Stromal cell of bone marrow (primary cell): ENCODE measurements at places on chromosomes 2 and 18.
A peak's percentile ranks its signal among the peaks of the same experiment; 100 is the strongest.

GRCh38 chr2:133107058-133107815, 437.2 kb upstream of the LYPD1 start:
- no peak for DNase-seq

DNA sequence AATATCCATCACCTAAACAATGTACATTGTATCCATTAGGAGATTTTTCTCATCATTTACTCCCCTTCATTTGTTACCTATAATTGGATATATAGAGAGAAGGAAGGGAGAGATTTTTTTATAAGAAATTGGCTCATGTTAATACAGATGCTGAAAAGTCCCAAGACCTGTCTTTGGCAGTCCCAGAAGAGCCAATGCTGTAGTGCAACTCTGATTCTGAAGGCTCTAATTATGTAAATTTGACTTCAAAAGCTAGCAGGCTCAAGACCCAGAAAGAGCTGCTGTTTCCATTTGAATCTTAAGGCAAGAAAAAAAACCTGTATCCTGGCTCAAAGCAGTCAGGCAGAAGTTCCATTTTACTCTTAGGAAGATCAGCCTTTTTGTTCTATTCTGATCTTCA, 1245.5 kb upstream of the FAM98A start:
- DNase-seq, result no peak

GRCh38 chr2:1806254-1806653, 61.9 kb upstream of the PXDN start:
- no peak for DNase-seq

- DNase-seq, result no peak
Measured at GRCh38 chr2:1970341-1970740, 226.0 kb upstream of the PXDN start.

- no peak for DNase-seq
Measured at GRCh38 chr2:63369146-63369545, 219.1 kb downstream of the WDPCP start.

- DNase-seq, result peak; percentile 23
Measured at GRCh38 chr2:88729061-88729745, 37.7 kb downstream of the RPIA start.

GRCh38 chr2:174259981-174260380, 11.6 kb upstream of the OLA1 start:
- peak; percentile 66 for DNase-seq

DNA sequence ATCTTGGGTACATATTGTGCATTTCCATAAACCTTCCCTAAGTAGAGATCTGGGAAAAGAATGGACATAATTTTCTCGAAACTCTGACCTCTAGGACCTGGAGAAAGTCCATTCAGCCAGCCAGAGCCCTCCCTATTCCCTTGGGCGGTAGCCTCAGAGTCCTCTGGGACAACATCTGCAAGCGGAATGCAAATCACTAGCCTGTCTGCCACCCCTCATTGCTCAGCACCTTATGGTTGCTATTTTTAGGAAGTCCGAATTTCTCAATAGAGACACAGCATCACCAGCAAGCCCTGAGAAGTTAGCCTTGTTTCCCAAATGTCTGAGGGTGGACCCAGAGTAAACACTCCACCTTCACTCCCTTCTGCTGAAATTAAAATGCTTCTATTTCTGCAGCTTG, 17.6 kb upstream of the CD28 start:
- peak; percentile 52 for DNase-seq

GRCh38 chr2:164146441-164146840, 410.6 kb upstream of the FIGN start:
- no peak for DNase-seq

- DNase-seq, result no peak
Measured at GRCh38 chr2:58740426-58740825, 499.3 kb upstream of the FANCL start.

- no peak for DNase-seq
Measured at GRCh38 chr18:75467281-75467795, 39.8 kb upstream of the SMIM21 start.

GRCh38 chr2:46548103-46548486, 68.7 kb downstream of the TMEM247 start:
- no peak for DNase-seq

DNA sequence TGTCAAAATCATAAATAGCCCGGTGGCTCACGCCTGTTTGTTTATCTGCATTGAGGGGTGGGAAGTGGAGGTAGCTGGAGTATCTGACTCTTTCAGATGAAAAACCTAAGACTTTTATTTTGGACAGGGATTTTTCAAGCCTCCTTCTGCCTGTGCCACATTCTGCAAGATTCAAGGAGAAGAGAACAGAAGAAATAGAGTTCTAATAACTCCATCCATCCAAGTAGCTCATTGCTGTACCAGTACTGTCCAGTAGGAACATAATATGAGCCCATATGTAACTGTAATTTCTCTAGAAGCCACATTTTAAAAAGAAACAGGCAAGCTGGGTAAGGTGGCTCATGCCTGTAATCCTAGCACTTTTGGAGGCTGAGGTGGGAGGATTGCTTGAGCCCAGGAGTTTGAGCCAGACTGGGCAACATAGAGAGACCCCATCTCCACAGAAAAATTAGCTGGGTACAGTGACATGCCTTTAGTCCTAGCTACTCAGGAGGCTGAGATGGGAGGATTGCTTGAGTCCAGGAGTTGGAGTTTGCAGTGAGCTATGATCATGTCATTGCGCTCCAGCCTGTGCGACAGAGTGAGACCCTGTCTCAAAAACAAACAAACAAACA, 35.4 kb upstream of the NT5DC4 start:
- DNase-seq, result no peak

DNA sequence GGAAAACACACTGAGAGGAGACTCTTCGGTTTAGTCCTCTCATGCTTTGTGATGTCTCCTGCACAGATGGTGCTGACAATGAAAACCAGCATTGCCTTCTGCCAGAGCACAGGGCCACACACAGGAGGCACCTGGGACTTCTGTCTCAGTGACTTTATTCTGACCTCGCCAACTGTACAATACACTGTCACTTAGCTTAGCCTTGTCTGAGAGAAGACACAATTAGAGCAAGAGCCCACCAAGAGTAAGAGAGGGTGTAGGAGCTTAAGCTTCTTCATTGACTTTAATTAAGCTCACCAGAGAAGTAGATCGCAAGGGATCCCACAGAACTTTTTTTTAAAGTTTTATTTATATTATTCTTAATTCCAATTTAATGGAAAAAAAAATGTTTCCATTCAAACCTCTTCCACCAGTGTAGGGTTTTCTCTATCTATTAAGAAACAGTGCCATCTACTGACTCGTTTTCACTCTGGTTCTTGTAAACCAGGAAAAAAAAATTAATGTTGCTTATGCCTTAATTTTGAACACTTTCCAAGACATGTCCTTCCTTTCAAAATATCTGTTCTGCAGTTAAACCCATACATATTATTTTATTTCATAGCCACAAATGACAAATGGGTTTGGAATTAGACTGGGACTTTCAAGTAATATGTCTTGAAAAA, 42.4 kb upstream of the DDX18 start:
- peak; percentile 9 for DNase-seq

GRCh38 chr2:11305958-11306357, 38.5 kb downstream of the ROCK2 start:
- peak; percentile 91 for DNase-seq

- no peak for DNase-seq
Measured at GRCh38 chr2:188379748-188380147, 88.1 kb downstream of the GULP1 start.

DNA sequence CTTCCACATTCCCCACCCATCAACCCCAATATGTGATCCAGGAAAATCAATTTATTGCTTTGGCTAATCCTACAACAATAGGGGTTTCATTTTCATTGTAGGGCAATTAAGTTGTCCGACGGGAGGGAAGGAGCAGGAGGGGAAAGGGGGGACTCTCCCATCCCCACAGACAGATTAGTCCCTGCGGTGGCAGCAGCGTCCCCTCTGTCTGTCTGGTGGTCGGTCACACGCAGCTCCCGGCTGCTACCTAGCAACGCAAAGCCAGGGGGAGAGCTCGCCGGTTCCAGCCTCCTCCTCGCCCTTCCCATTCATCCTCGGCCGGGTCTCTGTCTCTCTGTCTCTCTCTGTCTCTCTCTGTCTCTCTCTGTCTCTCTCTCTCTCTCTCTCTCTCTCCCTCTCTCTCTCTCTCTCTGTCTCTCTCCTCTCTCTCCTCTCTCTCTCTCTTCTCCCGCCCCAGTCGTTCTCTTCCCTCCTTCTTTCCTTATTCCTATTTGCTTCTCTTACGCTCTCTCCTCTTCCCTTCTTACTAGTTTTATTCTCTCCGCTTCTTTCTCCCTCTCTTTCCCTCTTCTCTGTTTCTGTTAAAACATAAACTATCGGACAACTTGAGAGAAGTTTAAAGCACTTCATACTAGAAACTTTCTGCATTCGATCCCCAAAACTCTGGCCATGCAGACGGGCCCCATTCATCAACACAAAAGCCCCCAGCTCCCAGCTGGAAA, 1.2 kb downstream of the LRP2 start:
- DNase-seq, result no peak

DNA sequence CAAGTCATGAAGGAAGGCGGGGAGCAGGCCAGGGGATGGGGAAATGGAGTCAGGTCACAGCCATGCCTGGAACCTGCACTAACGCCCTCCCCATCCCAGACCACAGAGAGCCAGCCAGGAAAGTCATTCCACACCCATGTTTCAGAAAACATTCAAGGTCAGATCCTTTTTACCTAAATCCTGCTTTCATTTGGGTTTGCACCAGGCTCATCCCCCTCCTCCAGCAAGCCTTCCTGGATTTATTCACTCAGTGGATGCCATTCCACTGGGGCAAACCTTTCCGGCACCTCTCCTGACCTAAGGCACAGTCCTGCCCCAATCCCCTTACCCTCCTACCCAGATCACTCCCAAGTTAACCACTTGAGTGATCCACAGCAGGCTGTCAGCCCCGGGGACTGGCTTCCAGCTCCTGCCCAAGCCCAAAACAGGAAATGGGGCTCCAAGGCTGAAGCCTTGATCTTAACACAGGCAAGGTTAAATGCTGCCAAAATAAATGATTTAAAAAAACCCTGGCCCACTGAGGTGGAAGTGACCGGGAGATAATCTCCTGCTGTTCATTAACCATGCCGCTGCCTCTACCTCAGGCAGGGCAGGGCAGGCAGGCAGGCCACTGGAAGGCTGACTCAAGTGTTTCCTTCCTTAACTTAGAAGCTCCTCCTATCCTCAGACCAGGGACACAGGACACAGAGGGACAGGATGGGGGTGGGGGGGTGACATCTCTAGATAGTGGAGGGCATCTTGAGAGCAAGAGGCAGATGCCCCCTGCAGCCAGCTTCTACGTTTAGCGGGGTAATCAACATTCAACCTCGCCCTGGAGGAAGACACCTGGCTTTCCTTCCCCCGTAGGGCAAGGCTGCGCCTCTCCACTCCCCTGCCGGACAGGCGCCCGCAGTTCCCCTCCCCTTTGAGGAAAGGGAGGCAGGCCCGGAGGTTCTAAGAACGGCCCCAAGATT, 1.4 kb downstream of the RAB11FIP5 start:
- no peak for DNase-seq

DNA sequence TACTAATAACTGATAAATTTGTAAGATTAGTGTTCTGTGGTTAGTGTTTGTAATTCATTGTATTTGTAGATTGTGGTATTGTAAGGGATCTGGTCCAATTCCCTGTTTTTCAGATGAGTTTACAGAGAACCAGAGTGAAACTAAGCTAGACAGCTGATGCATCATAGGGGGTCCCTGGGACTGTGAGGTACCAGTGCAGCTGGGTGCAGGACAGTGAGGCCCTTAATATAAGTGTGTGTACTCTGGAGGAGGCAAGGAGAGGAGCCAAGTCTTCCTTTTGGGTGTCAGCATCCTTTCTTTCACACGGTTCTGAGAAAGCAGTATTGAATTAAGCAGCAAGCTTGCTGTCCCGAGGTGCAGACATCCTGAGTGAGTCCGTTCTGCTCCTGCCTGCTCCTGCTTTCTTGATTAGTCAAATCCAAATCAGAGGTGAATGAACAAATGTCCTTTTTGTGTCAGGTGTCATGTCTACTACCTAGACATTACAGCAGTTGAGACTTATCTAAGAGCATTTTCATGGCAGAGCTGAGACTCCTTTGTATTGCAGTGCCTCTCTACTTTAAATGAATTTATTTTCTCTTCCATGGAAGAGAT, 194.9 kb downstream of the MCFD2 start:
- no peak for DNase-seq

GRCh38 chr2:74532222-74532621, 2.5 kb downstream of the HTRA2 start:
- no peak for DNase-seq

DNA sequence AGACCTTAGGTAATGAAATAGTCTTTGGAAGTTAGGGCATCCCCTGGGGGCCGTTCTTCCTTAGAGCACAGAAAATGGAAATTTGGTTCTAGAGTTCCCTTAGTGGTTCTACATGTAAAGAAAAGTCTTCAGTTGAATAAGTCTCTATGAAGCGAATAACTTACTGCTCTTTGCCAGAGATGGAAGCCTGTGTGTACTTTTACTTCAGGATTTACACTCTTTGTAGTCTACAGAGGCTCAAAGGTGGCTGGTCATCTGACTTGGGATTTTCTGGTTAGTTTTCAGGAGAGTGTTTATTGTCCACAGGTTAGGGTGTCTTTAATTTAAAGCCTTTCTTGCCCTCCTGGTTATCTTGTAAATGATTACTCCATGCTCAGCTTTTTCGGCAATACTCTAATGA, 210.6 kb downstream of the ZNF521 start:
- no peak for DNase-seq
